Substantia nigra (tissue), 51 donors: ENCODE measurements at places on chromosomes 7 and 10.
A peak's percentile ranks its signal among the peaks of the same experiment; 100 is the strongest.

GRCh38 chr10:71475243-71475871 lies 78.6 kb downstream of the CDH23 start:
- DNase-seq = no peak

DNA sequence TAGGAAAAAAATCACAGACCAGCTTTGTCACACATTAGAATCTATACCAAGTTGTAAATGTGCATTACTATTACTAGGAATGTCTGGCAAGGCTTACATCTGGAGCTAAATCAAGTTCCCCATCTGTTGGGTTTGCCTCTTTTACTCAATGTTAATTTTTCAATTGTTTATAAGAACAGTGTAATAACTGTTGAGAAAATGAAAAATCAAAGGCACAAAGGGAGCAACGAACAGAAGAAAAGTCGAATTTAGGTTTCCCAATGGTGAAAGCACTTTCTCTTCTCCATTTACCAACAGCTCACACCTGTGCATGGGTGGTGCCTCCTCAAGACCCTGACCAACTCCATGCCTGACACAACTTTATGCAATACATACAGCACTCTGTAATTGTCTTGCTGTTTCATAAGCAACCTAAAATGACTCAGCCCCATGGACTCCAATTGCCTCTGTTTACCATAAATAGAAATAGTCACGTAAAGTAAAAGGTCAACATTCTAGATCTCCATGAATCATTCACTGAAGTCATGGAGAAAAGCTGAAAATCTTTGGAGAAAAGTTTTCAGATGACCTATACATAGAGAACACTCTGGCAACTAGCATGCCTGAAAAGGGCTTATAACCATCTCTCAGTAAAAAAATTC lies 95.5 kb upstream of the KCNIP2 start:
- no peak for DNase-seq

- DNase-seq = no peak
These were observed 43.4 kb downstream of the C7orf25 start for GRCh38 chr7:42868480-42868879.

DNA sequence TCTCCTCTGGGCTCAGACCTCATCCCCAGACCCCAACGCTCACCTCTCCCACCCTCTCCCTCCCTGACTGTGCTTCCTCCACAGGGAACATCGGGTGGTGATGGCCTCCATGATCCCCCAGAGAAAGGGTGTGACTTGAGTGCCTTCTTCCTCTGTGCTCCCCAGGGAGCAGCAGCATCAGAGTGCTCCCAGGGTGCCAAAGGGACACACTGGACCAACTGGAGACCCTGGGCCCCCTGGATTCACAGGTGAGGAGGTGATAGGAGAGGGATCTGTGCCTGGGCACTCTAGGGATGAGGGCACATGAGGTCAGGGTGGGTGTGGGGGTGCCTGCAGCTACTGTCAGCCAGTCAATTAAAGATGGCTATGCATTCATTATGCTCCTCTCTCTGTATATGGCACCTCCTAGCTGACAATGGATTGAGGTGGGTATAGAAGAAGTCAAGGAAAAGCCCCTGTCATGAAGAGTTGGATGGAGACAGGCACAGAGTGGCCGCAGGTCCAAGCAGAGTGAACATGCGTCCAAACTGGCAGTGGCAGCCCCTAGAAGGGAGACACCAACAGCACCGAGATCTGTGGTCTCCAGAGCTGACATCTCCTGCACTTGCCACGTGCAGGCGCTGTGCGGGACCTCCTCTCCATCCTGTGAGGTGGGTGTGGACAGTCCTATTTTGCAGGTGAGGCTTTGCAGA lies 15.5 kb upstream of the VOPP1 start:
- DNase-seq = no peak

- DNase-seq = no peak
These were observed 63.4 kb downstream of the VAX1 start for GRCh38 chr10:117074621-117075020.

DNA sequence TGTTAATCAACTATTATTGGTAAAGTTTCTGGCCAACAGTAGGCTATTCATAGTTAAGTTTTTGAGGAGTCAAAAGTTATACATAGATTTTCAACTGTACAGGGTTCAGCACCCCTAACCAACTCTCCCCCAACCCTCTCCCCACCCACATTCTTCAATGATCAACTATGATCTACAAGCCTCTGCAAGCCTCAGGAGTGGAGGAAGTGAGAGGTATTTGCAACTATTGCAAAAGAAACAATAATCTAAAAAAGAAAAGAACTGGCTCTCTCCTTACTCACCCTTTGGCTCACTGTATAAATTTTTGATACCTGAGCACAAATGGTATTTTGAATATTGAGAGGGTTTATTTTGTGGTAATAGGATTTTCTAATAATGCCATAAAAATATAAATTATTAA lies 179.8 kb downstream of the IPMK start:
- no peak for DNase-seq

DNA sequence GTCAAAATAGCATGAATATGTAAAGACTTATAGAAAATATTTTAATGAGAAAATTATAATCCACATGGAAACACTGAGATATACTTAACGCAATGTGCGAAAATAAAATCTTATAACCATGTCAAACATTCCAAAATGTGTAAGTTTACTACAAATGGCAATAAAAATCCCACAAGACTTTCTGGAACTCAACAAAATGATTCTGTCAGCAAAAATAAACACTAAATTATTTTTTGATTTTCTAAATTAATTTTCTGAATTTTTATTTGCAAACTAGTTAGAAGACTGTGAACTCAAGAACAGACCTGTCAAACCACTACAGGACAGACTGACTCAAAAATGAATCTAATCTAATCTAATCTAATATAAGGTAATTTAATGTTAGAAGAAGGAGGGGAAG lies 160.8 kb upstream of the KCTD7 start:
- no peak for DNase-seq

GRCh38 chr10:124005991-124006392 lies 87.4 kb downstream of the CHST15 start:
- no peak for DNase-seq

DNA sequence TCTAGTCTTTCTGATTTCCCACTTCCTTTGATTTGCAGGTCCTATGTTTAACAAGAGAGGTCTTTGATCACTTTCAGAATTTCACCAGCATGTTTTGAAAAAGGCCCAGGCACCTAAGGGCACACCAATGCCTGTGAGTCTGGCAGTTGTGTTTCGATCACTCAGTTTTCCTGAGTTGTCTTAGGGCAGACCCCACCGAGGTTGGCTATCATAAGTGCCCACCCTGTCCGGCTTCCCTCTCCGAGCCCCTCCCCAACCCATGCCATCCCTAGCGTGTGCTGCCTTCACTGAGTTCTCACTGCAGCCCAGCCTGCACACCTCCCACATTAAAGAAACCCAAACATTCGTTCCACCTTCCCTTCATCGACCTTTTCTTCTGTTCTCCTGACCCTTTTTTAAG lies 257.9 kb downstream of the GRID1 start:
- no peak for DNase-seq

GRCh38 chr7:31550432-31550831 lies 36.5 kb downstream of the ITPRID1 start:
- no peak for DNase-seq

DNA sequence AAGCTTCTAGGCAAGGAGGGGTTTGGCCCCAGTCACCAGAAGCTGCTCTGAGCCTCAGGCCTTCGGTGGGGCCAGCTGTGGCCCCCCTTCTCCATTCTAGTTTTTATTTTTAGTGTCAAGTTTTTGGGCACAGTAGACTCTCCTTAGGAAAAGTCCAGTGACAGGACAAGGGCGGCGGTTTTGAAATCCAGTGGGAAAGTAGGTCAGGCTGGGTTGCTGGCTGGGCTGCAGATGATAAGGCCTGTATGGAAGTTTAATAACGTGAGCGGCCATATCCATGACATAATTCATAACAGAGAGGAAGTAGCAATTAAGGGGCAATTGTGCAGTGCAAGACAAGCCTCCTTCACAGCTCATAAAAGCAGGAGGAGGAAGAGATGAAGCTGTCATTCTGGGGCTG lies 87.1 kb upstream of the ZNF716 start:
- DNase-seq = no peak

- no peak for DNase-seq
These were observed 132.8 kb upstream of the TCERG1L start for GRCh38 chr10:131444286-131444685.

DNA sequence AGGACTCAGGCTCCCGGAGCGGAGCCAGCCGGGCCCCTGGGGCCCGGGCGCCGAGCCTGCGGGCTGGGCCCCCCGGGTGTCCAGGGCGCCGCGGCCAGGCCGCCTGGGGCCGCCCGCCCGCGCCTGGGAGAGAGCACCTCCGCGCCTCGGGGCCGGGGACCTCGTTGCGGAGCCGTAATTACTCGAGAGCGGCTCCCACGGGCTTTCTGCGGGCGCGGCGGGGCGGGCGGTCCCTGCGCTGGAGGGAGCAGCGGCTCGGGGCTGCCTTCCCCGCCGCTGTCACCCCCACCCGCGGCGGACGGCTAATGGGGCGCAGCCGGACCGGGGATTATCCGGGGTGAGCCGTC lies 1.5 kb downstream of the GNB2 start:
- peak; percentile 43 for DNase-seq

- no peak for DNase-seq
These were observed 1.2 kb upstream of the GDI2 start for GRCh38 chr10:5814110-5815107.

DNA sequence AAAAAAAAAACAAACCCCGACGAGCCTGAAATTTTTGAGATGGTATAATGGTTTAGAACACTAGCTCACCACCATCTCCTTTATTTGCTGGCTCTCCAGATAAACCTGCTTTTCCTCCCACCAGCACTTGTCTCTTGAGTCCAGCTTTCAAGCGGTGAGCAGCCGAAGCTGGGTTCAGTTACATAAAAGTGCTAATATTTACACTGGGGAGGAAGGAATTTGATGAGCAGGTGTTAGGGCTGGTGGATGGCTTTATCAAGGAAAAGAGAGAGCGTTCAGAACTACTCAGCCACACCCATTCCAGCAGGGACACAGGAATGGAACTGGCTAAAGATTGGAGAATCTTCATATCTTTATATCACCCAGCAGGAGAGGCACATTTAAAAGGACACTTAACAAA lies 6.6 kb upstream of the CALML3 start:
- no peak for DNase-seq

- DNase-seq = no peak
These were observed 142.3 kb downstream of the JAZF1 start for GRCh38 chr7:28038175-28038797.

DNA sequence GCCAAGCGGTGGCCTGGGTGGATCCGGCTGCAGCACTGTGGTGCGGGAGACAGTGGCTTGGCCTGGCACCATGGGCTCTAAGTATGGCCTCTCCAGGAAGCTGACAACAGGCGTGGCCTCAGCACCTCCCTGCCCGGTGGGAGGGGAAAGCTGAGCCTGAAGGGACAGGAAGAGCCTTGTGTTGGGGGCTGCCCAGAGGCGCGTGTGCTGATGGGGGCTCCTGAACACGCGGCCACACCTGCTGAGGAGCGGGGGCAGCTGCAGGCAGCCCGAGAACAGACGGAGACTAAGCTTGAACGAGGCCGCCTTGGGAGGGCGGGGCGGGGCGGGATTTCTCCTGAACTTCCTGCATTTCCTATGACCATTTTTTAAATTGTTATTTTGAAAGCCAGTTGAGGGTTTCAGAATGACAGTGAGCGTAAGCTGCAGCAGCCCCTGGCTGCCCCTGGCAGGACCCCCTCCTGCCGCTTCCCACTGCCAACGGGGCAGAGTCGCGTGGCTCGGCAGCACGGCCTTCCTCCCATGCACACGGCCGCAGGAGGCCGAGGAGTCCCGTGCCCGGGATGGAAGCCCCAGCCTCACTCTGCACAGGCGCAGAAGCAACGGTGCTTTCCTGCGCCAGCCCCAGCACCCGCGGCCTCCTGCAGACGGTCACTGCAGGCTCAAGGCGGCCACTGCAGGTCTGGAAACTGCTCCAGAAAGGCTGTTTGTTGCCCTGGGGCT lies 43.2 kb downstream of the DPYSL4 start:
- DNase-seq = no peak

GRCh38 chr10:119538632-119539358 lies 3.7 kb downstream of the RGS10 start:
- DNase-seq = no peak

DNA sequence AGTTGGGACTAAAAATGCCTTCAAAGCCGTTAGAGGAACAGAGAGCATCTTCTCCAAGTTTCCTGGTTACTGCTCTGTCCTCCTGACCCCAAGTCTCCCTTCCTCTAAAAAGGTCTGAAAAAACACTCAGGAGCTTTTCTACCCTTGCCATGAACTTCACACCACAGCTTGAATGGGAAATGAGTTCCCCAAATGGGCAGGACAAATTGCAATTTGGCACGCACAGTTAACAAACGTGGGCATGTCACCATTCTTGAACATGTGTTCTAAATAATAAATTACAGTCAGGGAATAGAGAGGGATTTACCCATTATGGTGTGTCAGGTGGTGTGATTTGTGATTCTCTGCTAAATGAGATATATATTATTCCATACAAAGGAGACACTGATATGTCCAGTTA lies 91.2 kb upstream of the WNT16 start:
- no peak for DNase-seq

DNA sequence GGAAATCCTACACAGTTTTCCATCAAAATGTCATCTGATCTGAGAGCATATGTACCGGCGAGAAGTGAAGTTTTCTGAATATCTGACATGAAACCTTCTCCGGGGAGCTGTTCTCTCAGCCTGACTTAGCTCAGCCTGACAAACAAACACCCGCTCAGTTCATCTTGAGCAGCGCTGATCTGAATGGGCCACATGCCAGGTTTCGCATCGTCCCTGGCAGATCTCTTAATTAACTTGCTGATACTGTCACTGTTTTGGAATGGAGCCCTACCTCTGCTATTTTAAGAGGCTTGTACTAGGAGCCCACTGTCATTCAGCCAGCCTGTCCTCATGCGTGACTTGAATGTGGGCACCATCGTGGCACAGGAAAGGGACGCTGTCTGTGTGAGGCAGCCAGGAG lies 109.2 kb downstream of the STRA8 start:
- DNase-seq = peak; percentile 78
